ENCODE measurements at places on chromosomes 1 and 21.

- DNase-seq = no peak
Observed at GRCh38 chr1:61109158-61109557, 26.8 kb downstream of the NFIA start.

- DNase-seq = no peak
Observed at GRCh38 chr21:43574741-43575472, 84.4 kb downstream of the HSF2BP start.

DNA sequence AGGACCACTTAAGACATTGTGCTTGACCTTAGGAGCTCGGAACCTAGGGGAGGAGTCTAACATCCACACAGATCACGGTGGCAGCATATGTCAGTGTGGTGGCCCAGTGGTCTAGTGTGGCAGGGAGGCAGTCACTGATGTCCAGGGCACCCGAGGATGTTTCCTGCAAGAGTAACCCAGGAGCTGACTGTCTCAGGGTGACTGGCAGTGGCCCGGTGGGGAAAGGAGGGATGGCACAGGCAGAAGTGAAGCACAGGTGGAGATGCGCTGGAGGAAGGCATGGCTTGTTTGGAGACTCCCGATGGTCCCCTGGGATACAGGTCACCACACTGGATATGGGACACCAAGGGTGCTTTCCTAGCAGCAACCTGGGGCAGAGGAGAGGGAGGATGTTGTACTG is 16.3 kb downstream of the CHIT1 start:
- peak; percentile 48 for DNase-seq

DNA sequence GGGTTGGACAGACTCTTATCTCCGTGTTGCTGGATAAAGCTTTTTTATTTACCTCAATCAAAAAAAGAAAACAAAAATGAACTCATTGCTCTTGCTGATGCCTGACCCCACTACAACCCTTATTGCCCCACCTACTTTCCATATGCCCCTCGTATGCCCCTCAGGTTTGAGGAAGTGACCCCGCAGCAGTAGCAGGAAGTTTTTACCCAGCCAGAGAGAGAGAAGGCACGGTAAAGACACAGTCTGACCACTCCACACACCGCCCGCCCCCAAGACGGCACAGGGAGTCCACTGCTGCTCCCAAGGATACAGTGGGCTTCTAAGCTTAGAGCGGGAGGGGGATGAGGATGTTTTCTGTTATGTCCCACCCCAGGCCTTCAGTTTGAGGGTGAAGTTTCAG is 9.8 kb downstream of the PLEKHO1 start:
- DNase-seq = no peak

DNA sequence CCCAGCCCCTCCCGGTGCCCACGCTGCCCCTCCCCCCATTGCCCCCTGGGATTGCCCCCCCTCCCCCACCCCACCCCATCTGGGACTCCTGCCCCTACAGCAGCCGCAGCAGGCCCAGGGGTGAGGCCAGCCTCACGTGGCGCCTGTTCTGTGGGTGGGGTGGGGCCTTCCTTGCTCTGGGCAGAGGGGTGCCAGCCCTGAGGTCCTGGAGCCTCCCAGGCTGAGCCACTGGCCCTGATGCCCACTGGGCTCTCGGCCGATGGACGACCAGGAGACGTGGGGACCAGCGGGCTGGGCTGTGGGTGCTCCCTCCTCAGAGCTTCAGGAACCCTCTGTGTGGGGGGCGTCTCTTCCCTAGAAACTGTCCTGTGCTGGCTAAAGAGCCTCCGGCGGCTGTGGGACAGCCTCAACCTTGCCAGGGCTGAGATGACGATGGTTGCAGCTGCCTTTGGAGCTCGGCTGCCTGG is 5.8 kb upstream of the C1orf159 start:
- DNase-seq = no peak

- no peak for DNase-seq
Observed at GRCh38 chr1:115771094-115771846, 2.8 kb upstream of the CASQ2 start.

DNA sequence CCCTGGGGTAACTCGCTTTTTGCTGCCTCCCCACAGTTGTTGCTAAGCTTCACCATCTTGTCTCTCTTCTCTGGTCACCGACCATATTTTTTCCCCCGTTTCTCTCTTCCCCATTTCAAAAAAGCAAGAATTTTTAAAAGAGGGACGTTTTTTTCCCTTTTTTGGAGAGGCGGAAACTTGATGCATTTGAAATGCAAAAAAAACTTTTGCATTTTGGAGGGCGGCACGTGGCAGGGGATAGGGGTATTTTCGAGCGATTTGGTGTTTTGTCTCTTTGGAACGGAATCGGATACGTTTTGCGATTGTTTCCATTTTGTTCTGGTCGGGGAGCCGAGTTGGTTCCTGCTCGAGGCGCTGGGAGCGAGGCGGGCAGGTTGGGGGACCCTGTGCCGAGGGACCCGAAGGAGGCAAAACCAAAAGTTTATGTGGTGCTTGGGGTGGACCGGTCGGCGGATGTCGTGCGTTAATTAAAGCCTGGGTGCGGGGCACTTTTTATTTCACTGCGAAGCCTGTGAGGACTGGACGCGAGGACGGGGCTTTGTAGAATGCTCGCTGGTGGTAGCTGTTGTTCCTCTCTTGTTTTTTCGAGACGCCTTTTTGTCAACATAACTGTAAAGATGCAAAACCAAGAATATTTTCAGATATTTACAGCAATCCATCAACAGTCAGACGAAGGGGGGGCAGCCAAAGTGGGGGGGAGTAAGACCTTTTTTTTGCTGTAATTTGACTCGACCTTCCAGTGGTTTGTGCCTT is 884 bp downstream of the H3-3A start:
- DNase-seq = peak; percentile 85

DNA sequence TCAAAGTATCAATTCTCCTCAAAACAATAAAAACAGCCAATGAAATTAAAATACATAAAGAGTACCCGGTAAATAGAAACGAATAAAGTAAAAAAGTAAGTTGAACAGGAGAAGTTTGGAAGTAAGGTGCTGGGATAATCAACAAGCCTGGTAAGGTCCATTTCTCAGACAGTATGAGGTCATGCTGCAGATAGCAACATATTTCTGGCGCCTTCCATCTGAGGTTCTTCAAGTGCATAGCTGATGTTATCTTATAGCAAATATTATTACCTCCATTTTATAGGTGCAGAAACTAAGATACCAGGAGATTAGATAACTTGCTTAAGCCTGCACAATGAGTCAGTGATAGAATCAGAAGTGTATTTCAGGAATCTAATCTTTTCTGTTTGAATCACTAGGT is 23.7 kb upstream of the CEP350 start:
- DNase-seq = no peak

DNA sequence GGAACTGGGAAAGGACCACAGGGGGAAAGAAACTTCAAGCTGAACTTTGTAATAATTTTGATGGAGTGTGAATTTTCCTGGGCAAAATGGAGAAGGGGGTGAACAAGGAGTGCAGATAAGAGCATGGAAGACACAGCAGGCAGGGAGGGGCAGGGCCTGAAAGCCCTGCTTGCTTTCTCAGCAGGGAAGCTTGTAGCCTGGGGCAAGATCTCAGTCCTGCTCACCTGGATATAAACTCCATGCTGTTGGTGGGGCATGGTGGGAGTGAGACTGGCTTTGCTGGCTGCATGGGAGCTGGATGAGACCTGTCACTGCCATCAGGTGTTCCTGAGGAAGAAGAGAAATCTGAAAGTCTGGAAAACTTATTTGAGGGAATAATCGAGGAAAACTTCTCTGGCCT is 58.7 kb upstream of the RC3H1 start:
- DNase-seq = no peak

- no peak for DNase-seq
Observed at GRCh38 chr1:170720661-170721060, 56.7 kb downstream of the PRRX1 start.

GRCh38 chr1:10796029-10796944 is at the start of gene CASZ1:
CASZ1 (minus strand) TSS chr1:10796646; CDS start chr1:10693889, 102,757 bp downstream.
- DNase-seq = peak; percentile 25

DNA sequence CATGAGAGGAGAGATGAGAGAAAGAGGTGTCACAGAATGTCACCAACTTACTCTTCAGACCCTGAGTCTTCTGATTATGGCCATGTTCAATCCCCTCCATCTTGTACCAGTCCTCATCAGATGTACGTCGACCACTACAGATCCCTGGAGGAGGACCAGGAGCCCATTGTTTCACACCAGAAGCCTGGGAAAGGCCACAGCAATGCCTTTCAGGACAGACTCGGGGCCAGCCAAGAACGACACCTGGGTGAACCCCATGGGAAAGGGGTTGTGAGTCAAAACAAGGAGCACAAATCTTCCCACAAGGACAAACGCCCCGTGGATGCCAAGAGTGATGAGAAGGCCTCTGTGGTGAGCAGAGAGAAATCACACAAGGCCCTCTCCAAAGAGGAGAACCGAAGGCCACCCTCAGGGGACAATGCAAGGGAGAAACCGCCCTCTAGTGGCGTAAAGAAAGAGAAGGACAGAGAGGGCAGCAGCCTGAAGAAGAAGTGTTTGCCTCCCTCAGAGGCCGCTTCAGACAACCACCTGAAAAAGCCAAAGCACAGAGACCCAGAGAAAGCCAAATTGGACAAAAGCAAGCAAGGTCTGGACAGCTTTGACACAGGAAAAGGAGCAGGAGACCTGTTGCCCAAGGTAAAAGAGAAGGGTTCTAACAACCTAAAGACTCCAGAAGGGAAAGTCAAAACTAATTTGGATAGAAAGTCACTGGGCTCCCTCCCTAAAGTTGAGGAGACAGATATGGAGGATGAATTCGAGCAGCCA is 8.0 kb downstream of the ELOA start:
- DNase-seq = peak; percentile 66

GRCh38 chr1:50193002-50193401 is 84.3 kb downstream of the ELAVL4 start:
- no peak for DNase-seq

GRCh38 chr21:45655124-45655523 is 11.6 kb downstream of the PCBP3 start:
- no peak for DNase-seq

GRCh38 chr1:145983206-145983675 is 13.1 kb downstream of the TXNIP start:
- DNase-seq = peak; percentile 54

DNA sequence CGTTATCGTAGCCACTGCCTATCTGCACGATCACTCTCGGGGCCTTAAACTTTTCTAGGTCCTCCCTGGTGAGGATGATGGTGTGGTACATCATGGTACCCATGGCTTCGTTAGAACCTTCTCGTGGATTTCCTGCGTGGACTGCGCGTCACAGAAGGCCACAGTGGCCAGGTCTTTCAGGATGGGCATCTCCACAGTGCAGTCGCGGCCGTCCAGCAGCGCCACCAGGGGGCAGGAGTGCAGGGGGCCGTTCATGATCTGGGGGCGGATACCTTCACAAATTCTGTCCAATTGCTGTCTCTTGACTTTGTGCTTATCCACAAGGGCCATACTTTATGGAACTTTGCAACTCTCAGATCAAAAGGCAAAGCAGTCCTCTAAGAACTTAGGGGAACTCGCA is 69.6 kb downstream of the WLS start:
- DNase-seq = no peak

GRCh38 chr1:228043281-228043848 is 36.6 kb downstream of the WNT3A start:
- no peak for DNase-seq

- DNase-seq = peak; percentile 85
Observed at GRCh38 chr1:44714944-44715571, 15.9 kb downstream of the RNU5D-1 start.

- DNase-seq = no peak
Observed at GRCh38 chr1:21828506-21829210, 16.6 kb downstream of the LDLRAD2 start.

- DNase-seq = no peak
Observed at GRCh38 chr1:214658175-214658574, 55.2 kb downstream of the CENPF start.

GRCh38 chr1:241808265-241808664 is 39.7 kb upstream of the EXO1 start:
- no peak for DNase-seq

GRCh38 chr1:92274939-92275338 is 23.8 kb downstream of the GLMN start:
- no peak for DNase-seq

DNA sequence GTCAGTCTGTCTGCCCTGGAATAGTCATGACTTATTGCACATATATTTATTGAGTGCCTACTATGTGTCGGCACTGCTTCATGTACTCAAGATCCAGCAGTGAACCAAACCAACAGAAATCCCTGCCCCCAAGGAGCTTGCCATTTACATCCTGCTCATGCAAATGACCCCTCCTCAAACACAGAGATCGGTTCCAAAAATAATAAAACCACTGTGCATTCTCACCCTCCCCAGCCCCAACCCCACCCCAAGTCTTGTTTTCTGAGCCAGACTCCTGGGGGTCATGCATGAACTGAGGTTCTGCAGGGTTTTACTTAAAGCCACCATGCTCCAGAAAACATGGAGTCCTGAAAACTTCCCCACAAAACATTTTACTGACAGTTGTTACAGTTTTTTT is 61.9 kb downstream of the KIAA0040 start:
- DNase-seq = no peak

- no peak for DNase-seq
Observed at GRCh38 chr1:112722601-112723510, 7.7 kb upstream of the PPM1J start.

GRCh38 chr21:45393021-45393420 is 11.9 kb upstream of the COL18A1 start:
- peak; percentile 57 for DNase-seq

GRCh38 chr1:24203404-24203803 is 16.3 kb upstream of the IFNLR1 start:
- peak; percentile 69 for DNase-seq

- no peak for DNase-seq
Observed at GRCh38 chr1:193060406-193060805, 994 bp downstream of the RO60 start.

- DNase-seq = no peak
Observed at GRCh38 chr21:45356251-45356650, 48.7 kb upstream of the COL18A1 start.

DNA sequence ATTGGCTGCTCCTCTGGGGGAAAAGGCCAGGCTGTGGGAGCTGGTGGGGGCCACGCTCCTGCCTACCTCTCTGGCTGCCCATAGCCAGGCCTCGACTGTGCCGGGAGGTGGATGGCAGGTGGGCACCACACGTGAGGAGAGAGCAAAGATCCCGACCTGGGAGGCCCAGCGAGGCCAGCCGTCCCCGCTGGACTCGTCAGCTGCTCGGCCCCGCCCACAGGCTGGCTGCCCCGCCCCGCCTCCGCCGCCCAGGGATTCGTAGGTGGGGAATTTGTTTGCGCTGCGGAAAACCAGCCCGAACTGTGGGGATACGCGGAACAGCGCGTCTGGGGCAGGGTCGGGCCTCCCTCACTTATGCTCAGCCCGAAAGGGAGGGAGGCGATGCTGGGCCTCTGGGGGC is 31.7 kb downstream of the TP73 start:
- DNase-seq = no peak

- no peak for DNase-seq
Observed at GRCh38 chr1:150012611-150013010, 2.1 kb upstream of the OTUD7B start.

GRCh38 chr1:29391362-29391880 is 155.1 kb downstream of the PTPRU start:
- DNase-seq = no peak

DNA sequence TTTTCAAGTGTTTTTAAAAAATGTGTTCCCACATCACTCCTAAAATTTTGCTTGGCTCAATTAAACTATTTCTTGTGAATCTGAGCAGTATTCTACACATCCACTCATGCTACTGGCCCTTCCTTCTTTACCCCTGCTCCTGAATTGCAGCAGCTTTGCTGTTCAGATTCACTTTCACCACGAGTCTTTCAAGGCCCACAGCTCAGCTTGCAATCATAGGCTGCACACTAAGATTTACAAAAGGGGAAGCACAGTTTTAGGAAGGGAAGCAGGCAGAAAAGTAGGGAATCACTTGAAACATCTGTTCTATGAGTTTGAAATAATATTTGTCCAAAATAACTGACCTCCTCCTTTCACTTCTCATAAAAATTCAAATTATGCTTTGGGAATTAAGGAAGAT is 70.9 kb upstream of the EDEM3 start:
- no peak for DNase-seq

Data from activated effector memory CD4-positive, alpha-beta T cell treated with anti-CD3 and anti-CD28 coated beads, Interleukin-2, amount 50 U/mL, for 16 hours (primary cell).